Activated T-cell treated with anti-CD3 and anti-CD28 coated beads, Interleukin-2, amount 50 U/mL, for 24 hours (primary cell): ENCODE measurements at places on chromosomes 5 and 9.

- DNase-seq: no peak
These were observed 76.5 kb downstream of the PHF2 start for GRCh38 chr9:93652604-93653592.

GRCh38 chr9:129497813-129498450 is 123.0 kb downstream of the C9orf50 start:
- no peak for DNase-seq

- DNase-seq: no peak
These were observed 35.5 kb downstream of the ARHGEF37 start for GRCh38 chr5:149616727-149617285.

- no peak for DNase-seq
These were observed 6.2 kb downstream of the DCANP1 start for GRCh38 chr5:135440916-135441315.

GRCh38 chr9:132348676-132349075 is 6.1 kb downstream of the SETX start:
- DNase-seq: no peak

DNA sequence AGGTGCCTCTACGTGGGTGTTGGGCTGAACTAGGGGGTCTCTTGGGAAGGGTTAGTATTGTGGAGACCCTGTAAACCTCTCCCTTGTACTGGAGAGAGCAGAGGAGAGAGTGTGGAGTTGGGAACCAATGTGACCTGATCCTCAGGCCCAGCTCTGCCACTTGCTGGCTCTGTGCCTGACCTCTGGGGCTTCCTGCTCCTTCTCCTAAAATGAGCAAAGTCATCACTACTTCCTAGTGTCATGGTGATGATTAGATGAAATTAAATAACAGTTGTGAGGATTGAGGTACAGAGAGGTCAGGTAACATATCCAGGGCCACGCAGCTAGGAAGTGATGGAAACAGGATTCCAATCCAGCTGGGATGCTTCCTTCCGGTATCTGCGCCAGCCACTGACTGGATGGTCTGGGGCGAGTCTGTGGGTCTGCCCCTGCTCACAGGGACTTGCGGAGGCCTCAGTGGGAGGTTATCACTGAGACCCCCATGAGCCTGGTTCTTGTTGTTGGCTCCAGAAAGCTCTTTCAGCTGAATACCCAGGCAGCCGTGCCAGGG is 9.2 kb downstream of the GALNT10 start:
- DNase-seq: no peak

GRCh38 chr9:137757139-137757538 is 120.4 kb upstream of the CACNA1B start:
- peak; percentile 20 for DNase-seq

GRCh38 chr9:84744195-84744594 is 74.7 kb downstream of the NTRK2 start:
- DNase-seq: no peak

GRCh38 chr5:43548358-43548757 is 8.5 kb downstream of the PAIP1 start:
- no peak for DNase-seq

- DNase-seq: peak; percentile 84
These were observed at the start of gene CDC20B for GRCh38 chr5:55172937-55173686. TSS of gene CDC20B (minus strand) at chr5:55173177. CDS start at chr5:55173000, 177 bp downstream.

DNA sequence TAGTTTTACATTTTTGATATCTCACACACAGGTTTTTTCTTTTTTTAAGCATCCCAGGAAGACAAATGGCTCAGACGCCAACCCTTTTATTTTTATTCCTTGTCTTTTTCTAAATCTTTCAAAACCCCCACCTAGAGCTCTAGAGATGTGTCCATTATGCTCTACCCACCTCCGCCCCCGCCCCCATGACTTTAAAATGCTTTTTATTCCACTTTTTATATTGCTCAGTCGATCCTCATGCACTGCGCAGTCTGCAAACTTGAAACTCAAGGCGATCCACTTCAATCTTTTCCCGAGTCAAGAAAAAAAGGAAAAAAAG is 411 bp upstream of the MAT2B start:
- DNase-seq: no peak

DNA sequence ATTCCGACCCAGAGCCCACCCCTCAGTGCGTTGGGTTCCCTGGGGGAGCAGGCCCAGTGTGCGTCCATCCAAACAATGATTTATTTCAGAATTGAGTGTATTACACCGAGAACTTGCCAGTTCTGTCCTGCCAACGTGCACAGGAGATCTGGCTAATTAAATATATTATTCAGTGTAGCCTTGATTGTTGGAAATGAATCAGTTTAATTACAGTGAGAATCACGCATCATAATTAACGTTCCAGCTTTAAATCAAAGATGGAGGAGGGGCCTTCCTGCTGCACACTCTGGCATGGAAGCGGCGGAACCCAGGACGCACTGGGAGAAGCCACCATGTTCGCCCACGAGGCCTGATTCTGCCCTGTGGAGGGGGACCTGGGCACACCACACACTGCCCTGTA is 30.7 kb upstream of the TMEM250 start:
- no peak for DNase-seq
